ENCODE measurements at places on chromosomes 2 and 18. TPM values are rescaled to one million over a fixed set of nuclear protein-coding genes. Genes with fewer than 3 reads are reported as not detected.

Gene MLPH
- polyA plus RNA-seq = 0.57 TPM

- DNase-seq = no peak
Observed at GRCh38 chr18:30469091-30469490, 573.5 kb downstream of the DSC3 start.

Gene SERPINB10
- not detected for polyA plus RNA-seq

DNA sequence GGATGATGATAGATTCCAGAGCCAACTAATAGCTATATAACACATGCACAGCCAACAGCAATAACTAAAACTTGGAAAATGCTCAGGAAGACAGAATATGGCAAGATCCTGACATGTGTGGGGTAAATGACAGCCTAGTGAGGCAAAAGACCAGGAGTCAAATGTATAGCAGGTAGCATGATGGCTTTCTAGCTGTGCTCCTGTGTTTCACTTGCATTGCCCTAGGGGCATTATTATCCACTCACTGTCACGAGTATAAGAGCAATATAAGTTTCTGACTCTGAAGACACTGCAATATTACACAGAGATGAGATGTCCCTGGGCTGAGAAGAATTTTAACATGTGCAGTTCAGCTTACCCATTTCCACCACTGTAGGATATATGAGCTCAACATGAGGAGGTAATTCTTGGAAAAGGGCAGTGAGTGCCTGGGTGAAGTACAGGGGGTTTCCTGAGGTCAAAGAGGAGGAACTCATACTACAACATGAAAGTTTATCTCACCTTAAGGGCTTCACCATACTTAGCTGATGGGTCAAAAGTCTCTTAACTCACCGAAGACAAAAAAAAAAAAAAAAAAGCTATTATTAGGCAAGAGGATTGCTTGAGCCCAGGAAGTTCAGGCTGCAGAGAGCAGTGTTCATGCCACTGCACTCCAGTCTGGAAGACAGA is 1385.6 kb upstream of the SLC39A10 start:
- no peak for DNase-seq

GRCh38 chr18:36527740-36528455 is 230.4 kb downstream of the FHOD3 start:
- no peak for DNase-seq

All from adrenal gland (tissue), 19 donors.